Pancreas (tissue), 10 donors: ENCODE measurements at places on chromosomes 6 and 20. TPM values are rescaled to one million over a fixed set of nuclear protein-coding genes. Genes with fewer than 3 reads are reported as not detected.

- no peak for DNase-seq
Measured at GRCh38 chr6:135088818-135089809, 34.5 kb upstream of the HBS1L start.

- no peak for DNase-seq
Measured at GRCh38 chr6:11878735-11879134, 100.1 kb upstream of the ADTRP start.

SERAC1 gene
- polyA plus RNA-seq: 6.3 TPM

DNA sequence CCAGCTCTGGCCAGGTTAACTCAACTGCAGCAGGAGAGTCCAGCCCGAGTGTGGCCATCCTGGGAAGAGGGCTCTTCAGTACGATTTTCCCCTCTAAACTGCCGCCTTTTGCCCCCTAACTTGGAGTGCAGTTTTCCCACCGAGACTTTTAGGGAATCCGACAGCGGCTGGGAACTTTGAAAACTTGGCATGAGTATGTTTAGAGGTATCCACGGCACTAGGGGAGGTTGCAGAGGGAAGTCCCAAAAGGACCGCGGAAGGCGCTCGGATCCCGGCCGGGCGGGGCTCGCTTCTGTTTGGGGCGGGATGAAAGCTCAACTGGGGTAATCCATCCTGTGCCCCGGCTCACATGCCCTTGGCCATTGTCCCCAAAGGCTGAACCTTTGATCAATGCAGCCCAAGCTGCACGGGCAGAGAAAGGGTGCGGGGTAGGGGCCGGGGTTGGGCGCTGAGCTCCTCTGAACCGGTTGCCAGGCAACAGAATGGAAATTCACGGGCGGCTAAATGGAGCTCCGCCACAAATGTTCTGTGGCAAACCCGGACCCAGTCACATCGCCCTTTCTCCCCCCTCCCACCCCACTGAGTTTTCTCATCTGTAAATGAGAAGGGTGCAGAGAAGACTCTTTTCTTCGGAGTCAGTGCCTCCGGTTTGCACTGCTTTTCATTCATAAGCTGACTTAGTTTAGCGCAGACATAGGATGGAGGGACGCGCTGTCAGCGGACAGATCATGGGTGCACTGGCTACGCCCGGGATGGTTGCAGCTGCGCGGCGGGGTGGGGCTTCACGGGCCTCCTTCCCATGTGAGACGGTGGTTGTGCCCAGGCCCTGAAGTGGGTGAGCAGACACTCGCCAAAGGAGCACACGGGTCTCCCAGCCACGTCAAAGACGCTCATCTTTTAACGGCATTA lies 2.3 kb downstream of the BMP6 start:
- DNase-seq: peak; percentile 64

GRCh38 chr6:4308364-4308763 lies 173.0 kb upstream of the ECI2 start:
- DNase-seq: no peak

DNA sequence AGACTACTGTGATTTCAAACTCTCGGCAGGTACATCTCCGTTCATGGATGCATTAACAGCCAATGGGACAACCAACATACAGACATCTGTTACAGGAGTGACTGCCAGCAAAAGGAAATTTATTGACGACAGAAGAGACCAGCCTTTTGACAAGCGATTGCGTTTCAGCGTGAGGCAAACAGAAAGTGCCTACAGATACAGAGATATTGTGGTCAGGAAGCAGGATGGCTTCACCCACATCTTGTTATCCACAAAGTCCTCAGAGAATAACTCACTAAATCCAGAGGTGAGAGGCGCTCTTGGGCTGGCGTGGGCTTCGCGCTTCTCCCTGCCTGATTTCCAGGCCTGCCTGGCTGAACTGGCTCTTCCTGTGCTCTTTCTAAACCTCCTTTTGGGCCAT lies 68.4 kb downstream of the RPP40 start:
- no peak for DNase-seq

DNA sequence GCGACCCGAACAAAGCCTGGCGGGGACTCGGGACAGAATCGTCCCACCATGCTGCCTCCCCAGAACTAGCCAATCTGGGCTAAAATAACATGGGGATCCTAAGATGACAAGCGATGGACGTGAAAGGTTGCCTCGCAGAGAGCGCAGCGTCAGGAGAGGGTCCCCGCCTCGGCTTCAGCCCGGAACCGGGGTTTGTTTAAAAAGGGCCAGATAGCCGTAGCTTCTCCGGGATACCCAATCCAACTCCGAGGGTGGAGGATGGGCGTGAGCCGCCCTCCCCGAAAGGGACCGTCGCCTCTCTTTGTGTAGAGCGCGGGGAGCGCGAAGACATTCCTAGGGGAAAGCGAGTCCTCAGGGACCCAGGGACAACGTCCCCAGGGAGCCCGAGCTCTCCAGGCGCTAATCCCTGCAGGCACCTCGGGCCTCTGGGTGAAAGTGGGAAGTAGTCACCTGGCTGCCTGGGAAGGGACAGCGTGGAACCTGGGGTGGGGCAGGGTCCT lies 643 bp downstream of the CD24 start:
- DNase-seq: peak; percentile 85

- DNase-seq: no peak
Measured at GRCh38 chr20:33067806-33068205, 11.6 kb upstream of the BPIFB4 start.

GRCh38 chr20:52383995-52384621 lies 192.5 kb upstream of the ZFP64 start:
- DNase-seq: no peak

GRCh38 chr20:34753706-34754461 lies 49.7 kb downstream of the TP53INP2 start:
- DNase-seq: no peak

ZC2HC1B gene
- polyA plus RNA-seq: not detected

DNA sequence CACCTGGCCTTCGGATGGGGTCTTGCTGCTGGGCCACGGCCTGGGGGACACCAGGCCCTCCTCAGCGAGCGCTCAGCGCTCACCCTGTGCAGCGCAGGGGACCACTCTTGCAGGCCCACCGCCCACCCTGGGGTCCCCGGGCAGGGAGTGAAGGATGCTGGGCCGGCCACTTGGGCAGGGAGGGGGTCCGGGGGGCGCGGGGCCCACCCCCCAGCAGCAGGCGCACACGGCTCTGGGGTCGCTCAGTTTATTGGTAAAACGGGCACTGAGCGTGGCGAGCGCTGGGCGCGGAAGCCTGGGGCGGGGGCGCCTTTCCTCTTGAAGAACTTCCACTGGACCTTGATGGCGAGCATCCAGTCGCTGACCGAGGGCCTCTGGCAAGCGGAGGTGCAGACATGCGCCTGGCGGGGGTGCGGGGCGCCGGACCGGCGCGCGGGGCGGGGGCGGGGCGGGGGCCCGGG lies 11.1 kb downstream of the EEF1A2 start:
- no peak for DNase-seq

- no peak for DNase-seq
Measured at GRCh38 chr20:45964006-45964400, 8.0 kb downstream of the ZNF335 start.
